ENCODE measurements at places on chromosomes 6 and 20. TPM values are rescaled to one million over a fixed set of nuclear protein-coding genes. Genes with fewer than 3 reads are reported as not detected.

- DNase-seq = no peak
Observed at GRCh38 chr20:58836616-58837204, 14.0 kb downstream of the GNAS-AS1 start.

DNA sequence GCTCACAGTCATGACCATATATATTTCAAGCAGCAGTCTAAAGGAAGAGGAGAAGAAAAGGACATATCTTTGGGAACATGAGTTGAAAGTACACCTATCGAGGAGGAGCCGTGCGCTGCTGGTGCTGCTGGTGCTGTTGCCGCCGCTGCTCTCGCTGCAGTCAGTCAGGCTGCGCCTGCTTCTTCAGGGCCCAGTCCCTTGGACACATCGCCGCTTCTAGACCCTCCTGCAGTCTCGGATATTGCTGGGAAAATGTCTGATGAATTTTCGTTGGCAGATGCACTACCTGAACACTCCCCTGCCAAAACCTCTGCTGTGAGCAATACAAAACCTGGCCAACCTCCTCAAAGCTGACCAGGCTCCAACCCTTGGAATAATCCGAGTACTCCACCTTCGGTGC, 8.2 kb upstream of the ASCC3 start:
- no peak for DNase-seq

GRCh38 chr20:62796699-62797491, 622 bp downstream of the MRGBP start:
- no peak for DNase-seq

DNA sequence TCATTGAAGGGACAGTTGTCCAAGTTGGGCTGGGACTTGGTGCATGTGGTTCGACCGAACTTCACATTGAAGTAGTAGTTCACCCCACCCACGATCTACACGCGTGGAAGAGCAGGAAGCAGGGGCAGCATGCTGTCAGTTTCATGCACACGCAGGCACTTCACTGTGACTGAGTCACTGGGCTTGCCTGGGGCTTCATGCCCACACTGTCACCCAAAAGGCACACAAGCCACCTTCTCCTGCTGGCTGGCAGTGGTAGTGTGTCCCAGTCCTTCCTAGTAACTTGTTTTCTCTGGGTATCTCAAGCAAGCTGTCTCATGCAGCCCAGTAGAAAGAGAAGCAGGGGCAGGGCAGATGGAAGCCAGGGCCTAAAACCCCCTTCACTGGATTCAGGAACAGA, 2.0 kb downstream of the CST5 start:
- DNase-seq = no peak

DNA sequence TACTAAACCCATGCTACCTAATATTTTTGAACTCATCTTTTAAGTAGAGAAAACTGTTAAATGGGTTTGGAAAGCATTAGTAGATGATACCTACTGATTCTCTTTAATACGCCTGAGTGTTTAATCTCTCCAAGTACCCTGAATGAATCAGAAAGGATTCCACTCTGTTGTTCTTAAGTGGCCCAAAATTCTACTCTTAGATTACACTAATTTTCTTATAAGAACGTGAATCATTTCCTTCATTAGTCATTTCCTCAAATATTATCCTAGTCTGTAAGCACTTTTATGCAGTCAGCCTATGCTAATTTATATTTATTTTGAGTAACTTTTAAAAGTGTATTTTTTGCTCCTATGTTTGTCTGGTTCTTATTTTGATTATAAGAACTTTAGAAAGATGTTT, 380.0 kb downstream of the BTBD9 start:
- no peak for DNase-seq

Gene SYCP2
- total RNA-seq = 2.2 TPM

- DNase-seq = no peak
Observed at GRCh38 chr6:39982720-39983119, 48.5 kb upstream of the MOCS1 start.

DNA sequence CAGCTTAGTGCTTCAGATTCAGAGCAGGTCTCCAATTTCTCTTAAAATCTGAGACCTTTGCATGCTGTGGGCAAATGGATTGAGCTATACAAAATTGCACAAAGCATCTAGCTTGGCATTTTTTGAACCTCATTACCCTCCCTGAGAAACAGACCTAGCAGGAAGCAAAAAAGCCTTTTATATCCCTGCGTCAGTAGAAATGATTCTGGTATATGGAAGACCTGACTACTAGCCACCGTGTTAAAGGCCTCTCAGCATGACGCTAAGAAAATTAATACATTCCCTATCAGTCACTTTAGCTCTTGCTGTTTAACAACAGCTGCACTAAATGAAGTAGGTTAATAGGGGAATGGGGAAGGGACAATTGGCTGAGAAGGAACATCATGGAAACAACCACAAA, 110.7 kb upstream of the SMLR1 start:
- DNase-seq = no peak

DNA sequence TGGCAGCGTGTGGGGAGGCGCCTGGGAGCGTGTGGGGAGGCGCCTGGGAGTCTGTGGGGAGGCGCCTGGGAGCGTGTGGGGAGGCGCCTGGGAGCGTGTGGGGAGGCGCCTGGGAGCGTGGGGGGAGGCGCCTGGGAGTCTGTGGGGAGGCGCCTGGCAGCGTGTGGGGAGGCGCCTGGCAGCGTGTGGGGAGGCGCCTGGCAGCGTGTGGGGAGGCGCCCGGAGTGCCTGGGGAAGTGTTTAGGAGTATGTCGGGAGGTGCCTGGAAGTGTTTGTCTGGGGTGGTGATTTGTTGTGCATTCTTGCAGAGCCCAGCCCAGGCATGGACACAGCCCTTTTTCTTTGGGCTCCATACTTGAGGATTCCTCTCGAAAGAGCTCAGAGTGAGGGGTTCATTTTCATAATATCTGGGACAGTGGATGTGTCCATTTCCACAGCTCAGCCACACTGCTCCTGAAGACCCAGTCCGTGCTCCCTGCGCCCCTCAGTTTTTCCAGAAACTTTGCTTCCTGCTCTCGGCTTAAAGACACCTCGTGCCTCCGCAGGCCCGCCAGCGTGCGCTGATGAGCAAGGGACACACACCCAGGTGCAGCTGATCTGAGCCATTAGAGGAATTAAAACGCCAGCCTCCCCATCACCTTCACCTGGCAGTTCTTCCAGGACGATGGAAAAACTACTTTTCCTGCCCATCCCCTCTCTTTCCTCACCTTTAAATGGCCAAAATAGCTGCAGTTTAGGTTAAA, 172.2 kb upstream of the THBS2 start:
- DNase-seq = no peak

GRCh38 chr6:62146954-62147853, 138.8 kb downstream of the KHDRBS2 start:
- DNase-seq = no peak

GRCh38 chr20:4544765-4545164, 176.9 kb upstream of the PRND start:
- no peak for DNase-seq

Gene ZDHHC14
- 12.3 TPM for total RNA-seq

Gene RFX6
- total RNA-seq = not detected

Gene GABRR1
- total RNA-seq = not detected

DNA sequence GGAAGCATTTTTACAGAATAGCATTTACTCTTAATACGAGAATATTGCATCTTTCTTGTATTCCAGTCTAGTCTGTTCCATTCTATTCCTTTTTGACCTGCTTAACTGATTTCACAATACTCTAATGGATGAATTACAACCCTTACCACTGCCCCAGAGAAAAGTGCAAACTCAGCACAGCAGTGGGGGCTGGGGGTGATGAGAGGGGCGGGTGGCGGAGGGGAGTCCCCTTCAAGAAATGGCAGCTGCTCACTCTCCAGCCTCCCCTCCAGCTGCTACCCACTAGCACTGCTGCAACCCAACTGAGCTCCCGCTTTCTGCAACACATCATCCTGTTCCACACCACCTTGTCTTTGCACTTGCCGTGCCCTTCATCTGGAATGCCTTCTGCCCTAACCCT, 30.1 kb downstream of the PIM1 start:
- DNase-seq = no peak

Gene PAK5
- total RNA-seq = not detected

- no peak for DNase-seq
Observed at GRCh38 chr20:3646067-3646440, 17.1 kb downstream of the GFRA4 start.

DNA sequence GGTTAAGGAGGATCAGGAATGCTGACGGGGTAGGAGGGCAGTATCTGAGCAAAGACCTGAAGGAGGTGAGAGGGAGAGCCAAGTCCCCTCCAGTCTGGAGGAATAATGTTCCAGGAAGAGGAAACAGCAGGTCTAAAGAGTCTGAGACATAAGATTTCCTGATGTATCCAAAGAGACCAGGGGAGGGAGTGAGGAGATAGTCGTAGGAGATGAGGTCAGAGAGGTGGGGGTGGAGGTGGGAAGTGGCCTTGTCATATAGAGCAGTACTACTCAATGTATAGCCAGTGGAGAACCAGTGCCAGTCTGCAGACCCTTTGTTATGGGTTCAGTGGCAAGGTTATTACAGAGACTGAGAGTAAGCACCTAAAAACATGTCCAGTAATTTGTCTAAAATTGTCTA, 130.6 kb downstream of the COL9A1 start:
- DNase-seq = no peak

DNA sequence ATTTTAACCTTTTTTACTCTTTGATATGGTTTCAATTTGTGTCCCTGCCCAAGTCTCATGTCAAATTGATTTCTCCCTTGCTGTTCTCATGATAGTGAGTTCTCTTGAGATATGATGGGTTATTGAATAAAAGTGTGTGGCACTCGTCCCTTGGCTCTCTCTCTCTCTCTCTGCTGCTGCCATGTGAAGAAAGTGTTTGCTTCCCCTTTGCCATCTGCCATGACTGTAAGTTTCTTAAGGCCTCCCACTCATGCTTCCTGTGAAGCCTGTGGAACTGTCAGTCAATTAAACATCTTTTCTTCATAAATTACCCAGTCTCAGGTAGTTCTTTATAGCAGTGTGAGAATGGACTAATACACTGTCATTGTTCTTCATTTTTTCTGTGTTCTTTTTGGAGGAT, 48.5 kb downstream of the LIN28B start:
- no peak for DNase-seq

Gene ROS1
- not detected for total RNA-seq

- DNase-seq = no peak
Observed at GRCh38 chr6:14423955-14424354, 306.4 kb downstream of the CD83 start.

Gene IYD
- not detected for total RNA-seq

Gene PKIB
- 1.0 TPM for total RNA-seq

GRCh38 chr6:80792151-80792550, 685.7 kb downstream of the BCKDHB start:
- no peak for DNase-seq

DNA sequence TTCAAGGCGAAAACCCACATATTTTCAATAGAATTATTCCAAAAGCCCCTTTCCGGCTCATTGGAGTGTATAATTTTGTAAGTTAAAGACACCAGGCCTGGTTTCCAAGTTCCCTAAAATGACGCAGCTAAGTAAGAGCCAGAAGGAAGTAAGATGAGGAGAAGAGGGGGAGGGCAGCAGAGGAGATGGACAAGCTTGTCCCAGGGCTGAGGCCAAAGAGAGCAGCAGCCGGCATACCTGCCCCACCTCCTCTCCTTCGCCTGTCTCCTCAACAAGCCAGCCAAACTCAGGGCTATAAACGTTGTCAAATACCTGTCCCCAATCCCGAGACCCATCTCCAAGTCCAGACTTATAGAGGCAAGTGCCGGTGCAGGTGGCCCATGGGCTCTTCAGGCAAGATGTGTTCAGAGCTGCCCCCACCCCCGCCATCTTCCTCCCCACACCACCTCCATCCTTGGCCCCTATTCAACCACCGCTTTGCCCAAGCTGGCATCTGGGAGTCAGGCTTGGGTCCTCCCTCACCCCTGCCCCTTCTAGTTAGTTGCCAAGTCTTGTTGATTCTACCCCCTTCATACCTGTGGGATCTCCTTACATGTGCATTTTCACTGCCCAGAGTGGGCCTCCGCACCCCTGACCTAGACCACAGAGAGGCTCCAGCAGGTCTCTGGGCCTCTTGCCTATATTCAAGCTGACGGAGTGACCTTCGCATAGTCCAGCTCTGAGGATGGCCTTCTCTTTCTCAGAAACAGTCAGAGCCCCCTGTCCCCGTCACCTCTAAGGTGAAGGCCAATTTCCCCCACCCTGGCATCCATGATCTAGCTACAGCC, 75.7 kb upstream of the SIRPA start:
- DNase-seq = no peak

- no peak for DNase-seq
Observed at GRCh38 chr6:151822252-151823111, 15.0 kb downstream of the ESR1 start.

DNA sequence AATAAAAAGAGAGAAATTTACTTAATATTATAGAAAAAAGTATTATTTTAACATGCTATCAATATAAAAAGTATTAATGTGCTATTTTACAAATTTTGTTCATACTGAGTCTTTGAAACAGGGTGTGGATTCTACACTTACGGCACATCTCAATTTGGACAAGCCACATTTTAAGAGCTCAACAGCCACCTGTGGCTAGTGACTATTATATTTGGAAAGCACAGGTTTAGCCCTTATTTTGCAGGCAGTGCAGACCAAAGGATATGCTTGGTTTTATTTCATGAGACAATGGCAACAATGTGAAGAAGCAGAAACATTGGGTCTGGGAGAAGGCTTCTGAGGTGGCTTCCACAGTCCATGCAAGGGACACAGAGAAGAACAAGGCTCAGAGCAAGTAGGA, 74.6 kb downstream of the BACH2 start:
- no peak for DNase-seq

GRCh38 chr6:38264605-38265004, 375.1 kb downstream of the BTBD9 start:
- DNase-seq = no peak

Gene HNF4A
- not detected for total RNA-seq

GRCh38 chr20:56453352-56453751, 15.1 kb upstream of the RTF2 start:
- no peak for DNase-seq

DNA sequence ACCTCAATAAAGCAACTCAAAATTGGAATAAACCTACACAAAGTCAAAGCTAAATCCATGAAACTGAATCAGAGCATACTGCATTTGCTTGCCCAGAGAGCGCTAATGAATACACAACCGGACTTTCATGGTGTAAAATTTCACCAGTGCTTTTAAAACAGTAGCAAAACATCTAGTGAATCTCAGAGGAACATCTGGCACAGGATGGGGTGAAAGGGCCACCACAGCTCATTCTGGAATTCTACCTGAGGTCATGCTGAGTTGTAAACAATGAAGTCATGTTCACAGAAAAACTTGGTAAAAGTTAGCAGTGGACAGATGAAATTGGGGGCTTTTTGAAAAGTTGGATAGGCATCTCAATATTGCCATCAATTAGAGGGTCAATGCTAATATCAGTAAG, 125.6 kb upstream of the STXBP5 start:
- no peak for DNase-seq

Gene SOX18
- 83.4 TPM for total RNA-seq

Gene XKR7
- total RNA-seq = not detected

Measured in left cardiac atrium (tissue), 4 donors.